SJSA1 (cell line): ENCODE measurements at places on chromosomes 5 and 9. TPM values are rescaled to one million over a fixed set of nuclear protein-coding genes. Genes with fewer than 3 reads are reported as not detected.
A peak's percentile ranks its signal among the peaks of the same experiment; 100 is the strongest.

Gene GM2A
- 16.7 and 27.4 TPM in 2 replicates for total RNA-seq

DNA sequence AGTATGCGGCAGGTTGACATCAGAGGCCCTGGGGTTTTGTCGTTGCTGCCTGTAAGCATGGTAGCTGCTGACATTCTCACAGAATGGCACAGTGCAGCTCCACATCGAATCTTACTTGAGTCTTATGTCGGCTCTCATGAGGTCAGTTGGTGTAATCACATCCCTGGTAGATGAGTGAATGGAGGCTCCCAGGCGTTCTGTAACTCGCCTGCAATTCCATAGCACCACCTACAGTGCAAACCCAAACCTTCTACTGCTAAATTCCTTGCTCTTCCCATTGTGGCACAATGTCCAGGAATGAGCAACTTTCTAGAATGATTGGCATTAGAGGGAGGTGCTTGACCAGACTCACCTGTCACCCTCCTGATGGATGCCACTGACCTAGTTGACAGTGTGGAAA, 578.4 kb downstream of the CCDC171 start:
- no peak for DNase-seq

DNA sequence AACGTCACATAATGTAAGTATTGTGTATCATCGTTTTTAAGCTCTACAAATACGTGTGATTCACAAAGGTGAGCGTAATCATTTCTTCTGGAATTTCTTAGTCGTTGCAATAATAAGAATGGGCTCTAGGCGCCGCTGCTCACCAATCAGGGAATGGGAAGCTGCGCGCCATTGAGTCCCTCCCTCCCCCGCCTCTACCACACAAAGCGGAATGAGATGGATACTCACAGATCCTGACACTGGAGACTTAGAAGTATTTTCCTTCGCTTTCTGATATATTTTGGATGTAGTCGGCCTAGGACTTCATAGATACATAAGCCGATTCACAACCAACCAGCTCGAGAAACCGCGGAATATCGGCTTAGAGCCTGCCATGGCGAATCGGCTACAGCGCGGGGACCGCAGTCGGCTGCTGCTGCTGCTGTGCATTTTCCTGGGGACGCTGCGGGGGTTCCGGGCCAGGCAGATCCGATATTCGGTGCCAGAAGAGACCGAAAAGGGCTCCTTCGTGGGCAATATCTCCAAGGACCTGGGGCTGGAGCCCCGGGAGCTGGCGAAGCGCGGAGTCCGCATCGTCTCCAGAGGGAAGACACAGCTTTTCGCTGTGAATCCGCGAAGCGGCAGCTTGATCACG, at the start of gene PCDHGA11:
Gene PCDHGA11 (plus strand): TSS at position 197 of the 634 bp plus-strand sequence. CDS start 177 bp downstream, at position 374.
- DNase-seq = no peak

GRCh38 chr9:127923771-127924170, 6.8 kb downstream of the PIP5KL1 start:
- peak; percentile 83 for DNase-seq

Gene CENPH
- 64.9 and 81.4 TPM in 2 replicates for total RNA-seq

- DNase-seq = no peak
These were observed 87.5 kb upstream of the SARDH start for GRCh38 chr9:133825555-133826218.

Gene MYOT
- not detected in 2 replicates for total RNA-seq

Gene CYLC2
- total RNA-seq = not detected in 2 replicates

- DNase-seq = no peak
These were observed 105.3 kb downstream of the VAV2 start for GRCh38 chr9:133886563-133887501.

Gene OR1J1
- total RNA-seq = not detected in 2 replicates

- DNase-seq = no peak
These were observed 146.8 kb downstream of the BARX1 start for GRCh38 chr9:93808115-93809029.

DNA sequence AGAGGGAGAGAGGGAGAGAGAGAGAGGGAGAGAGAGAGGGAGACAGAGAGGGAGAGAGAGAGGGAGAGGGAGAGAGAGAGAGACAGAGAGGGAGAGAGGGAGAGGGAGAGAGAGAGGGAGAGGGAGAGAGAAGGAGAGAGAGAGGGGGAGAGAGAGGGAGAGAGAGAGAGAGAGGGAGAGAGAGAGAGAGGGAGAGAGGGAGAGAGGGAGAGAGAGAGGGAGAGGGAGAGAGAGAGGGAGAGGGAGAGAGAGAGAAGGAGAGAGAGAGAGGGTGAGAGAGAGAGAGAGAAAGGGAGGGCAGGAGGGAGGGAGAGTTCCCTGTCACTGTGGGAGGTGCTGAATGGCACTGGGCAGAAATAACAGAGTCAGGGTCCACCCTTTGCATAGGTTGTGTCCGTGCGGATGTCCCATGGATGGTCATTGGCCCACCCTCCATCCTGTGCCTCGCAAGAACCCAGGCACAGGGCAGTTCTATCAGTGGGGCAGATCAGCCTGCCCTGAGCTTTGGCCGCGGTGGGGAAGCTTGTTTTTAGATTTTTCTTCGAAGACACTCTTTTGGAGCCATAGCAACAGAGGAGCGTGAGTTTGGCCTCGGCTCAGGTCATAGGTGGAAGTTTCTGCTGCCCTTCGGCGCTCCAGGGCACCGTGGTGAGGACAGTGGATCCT, 30.1 kb downstream of the ADAMTSL2 start:
- DNase-seq = no peak

GRCh38 chr5:30357371-30357770, 836.1 kb upstream of the CDH6 start:
- DNase-seq = no peak

- no peak for DNase-seq
These were observed 3.0 kb upstream of the ETF1 start for GRCh38 chr5:138545919-138546562.

Gene ERCC6L2
- 34.0 and 75.0 TPM in 2 replicates for total RNA-seq

Gene LHX3
- total RNA-seq = not detected in 2 replicates

Gene PCDHGA6
- 0.38 and 1.4 TPM in 2 replicates for total RNA-seq

- no peak for DNase-seq
These were observed 746.7 kb upstream of the FAM174A start for GRCh38 chr5:99788482-99788881.

- DNase-seq = no peak
These were observed 42.8 kb upstream of the RPS23 start for GRCh38 chr5:82320966-82321365.
